ENCODE measurements at places on chromosomes 1 and 21.

- no peak for DNase-seq
Observed at GRCh38 chr1:206447422-206447765, 22.9 kb upstream of the IKBKE start.

DNA sequence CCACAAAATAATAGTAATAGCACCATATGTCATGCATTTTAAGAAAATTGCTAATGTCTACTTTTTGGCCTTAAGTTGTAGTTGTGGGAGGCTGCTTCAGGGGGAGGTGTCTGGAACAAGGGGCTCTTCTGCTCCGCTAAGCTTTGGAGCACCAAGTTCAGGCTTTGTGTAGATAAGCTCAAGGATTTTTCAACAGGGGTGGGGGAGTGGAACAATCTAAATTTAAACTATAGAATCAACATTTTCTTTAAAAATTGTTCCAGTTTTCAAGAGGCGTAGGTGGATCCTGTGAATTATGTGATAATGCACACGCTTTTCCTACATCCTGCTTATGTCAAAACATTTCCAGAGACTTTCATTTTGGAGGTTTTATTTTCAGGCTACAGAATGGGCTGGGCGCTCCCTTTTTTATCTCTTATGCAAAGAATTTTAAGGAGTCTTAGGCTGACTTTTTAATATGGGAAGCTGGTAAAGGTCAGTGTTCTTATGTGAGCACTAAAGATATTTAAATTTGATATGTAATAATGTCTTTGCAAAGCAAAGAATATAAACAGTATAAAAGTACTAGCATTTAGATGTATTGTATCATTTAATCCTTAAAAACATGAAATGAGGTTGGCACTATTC, 9.9 kb downstream of the ATP1A1 start:
- no peak for DNase-seq

DNA sequence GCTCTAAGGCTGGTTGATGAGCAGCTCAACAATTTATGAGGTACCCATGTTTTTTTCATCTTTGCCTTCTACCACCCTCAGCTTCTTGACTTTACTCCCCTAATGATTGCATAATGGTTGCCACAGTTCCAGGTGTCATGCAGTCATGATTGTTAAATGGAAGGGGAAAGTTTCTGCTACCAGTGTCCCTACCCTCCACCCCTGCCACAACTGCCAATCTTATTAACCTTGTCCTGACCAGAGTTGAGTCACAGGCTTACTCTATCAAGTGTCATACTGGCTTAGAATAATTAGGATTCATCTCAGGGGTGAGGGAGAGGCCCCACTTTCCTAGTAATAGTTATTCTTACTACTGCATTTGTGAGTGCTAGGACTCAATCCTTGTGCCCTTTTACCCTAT, 7.9 kb upstream of the FUBP1 start:
- no peak for DNase-seq

DNA sequence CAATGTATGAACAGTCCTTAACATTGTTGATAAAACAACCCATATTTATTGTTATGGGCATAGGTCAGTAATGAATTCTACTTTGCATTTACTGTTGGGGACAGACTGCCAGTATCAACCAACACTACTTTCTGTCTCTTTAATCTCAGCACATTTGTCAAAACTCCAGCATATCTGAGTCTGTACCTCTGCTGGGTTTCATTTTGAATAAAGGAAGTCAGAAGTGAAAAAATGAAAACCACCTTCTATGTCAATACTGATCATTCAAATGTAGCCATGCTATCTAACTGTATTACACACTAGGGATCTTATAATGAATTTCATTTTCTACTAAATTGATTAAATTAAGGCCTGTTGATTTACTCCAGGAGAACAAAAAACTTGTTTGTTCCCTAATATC, 24.2 kb upstream of the CXADR start:
- no peak for DNase-seq

DNA sequence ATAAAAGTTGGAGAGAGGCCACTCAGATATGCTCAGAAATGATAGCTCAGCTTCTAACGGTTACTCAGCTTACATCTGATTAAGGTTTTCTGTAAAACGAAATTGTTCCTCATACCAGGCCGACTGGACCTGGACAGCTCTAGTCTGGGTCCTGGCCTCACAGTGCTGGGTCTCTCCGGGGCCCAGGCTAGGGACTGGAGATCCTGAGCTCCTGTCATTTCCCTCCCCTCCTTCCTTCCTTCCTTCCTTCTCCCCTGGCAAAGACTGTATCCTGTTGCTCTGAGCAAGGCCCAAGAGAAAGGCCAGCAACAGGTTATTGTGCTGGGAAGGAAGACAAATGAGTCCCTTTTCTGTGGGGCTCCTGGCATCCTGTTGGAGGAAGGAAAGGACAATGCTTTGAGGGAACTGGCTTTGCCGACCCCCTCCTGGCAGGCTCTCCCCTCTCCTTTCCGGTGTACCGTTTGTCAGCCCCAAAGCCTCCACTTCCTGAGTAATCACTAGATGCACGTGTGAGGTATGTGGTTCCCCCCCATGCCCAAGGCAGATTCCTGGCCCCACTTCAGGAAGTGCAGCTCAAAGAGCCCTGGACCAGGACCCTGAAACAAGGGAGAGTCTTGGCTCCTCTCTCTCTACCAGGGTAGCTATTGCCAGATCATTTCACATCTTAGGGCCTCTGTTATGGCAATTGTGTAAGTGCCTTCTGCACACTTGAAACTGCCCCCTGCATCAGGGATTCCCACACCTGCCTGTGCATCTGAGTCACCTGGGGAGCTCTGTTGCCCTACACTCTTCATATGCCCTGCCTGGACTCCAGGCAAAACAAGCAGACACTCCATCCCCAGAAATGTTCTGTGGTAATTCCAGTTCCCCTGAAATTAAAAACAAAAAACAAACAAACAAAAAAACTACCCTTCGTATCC, 212.7 kb upstream of the FGGY start:
- DNase-seq: no peak

GRCh38 chr1:5555853-5556252, 436.4 kb downstream of the NPHP4 start:
- no peak for DNase-seq

GRCh38 chr1:230215529-230215928, 148.5 kb downstream of the GALNT2 start:
- DNase-seq: no peak

DNA sequence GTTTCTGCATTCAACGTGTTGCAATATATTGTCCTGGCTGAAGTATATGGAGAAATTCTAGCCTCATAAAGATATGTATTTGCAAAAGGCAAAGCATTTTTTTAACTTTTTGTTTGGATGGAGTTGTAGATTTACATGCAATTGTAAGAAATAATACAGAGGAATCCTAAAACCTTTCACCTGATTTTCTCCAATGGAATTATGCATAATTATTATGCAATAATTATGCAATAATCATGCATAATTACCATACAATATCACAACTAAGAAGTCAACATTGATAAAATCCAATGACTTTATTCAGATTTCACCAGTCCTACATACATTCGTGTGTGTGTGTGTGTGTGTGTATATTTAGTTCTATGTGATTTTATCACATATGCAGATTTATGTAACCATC, 7.5 kb upstream of the MAP3K21 start:
- DNase-seq: no peak

DNA sequence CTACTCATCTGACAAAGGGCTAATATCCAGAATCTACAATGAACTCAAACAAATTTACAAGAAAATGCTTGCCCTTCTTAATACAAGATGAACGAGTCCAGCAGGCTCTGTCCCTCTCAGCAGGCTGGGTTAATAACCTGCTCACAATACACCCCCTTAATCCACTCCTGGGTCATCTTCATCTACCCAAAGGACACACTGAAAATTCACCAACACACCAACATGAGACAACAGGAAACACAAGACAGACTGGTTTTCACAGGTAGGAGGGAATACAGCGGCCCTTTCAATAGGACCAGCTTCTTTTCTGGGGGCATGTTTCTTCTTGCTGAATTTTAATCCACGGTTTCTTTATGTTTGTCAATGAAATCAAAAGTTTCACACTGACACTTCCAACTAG, 44.6 kb downstream of the SUSD4 start:
- no peak for DNase-seq

DNA sequence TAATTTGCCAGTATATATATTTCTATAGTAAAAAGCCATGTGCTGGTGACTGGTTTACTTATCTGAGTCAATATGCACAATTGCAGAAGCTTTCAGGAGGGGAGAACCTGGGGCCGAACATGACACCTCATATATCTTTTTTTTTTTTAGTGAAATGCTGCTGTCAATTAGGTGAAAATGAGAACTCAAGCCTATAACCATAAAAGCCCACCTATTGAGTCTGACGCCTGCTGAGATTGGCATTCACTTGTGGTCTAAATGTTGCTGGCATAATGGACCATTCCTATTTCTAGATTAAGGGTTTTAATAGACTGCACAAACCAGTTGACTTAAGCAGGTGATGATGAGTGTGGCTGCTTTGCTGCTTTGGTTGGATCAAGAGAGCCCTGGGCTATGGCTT, 10.8 kb downstream of the NTMT2 start:
- no peak for DNase-seq

- no peak for DNase-seq
Observed at GRCh38 chr21:46098303-46099141, 610 bp downstream of the COL6A2 start.

DNA sequence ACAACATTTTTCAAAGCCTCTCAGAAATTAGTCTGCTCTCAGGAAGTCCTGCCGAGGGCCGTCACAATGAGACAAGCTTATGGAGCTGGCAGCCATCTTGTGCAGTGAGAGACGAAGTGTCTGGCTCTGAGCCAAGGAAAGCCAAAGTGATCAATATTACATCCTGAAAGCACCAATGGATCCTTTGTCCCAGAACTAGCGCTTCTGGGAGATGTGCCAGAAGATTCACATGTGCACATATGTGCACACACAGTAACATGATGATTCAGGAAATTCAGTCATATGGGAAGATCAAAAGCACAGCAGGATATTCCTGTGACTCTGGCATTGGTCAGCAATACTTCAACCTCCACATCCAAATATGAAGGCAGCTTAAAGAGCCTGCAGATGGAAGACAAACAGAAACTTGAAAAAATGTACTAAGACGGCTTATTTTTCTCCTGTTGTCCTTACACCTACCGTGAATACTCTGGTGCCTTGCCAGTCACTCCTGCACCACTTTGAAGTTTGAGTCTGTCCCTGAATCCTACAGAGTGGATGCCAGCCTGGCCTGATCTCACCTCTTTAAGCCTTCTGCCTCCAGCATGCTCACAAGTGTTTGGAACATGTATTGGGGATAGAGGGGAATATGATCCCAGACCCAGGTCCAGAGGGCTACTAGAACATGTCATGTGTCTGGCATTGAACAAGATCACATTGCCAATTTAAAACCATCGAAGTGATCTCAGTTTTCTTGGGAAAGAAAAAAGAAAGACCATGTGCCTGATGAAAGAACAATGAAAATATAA, 44.5 kb upstream of the PRRX1 start:
- DNase-seq: peak; percentile 38

GRCh38 chr1:150066838-150067183, 765 bp upstream of the VPS45 start:
- no peak for DNase-seq

DNA sequence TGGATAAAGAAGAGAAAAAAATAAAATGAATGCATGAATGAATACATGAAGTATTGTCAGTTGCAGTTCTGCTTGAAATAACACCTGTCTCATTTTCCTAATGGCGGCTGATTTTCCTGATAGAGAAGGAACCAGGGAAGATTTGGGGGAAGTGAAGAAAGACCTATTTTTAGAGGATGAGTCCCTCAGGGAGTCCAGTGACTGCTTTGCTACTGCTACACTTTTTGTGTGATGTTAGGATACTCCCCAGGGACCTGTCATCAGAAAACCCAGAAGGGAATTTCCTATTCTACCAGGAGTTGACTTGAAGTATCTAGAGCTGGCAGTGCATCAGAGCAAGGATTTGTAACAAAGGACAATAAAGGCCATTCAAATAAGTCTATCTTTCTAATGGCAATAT, 114.8 kb downstream of the MAB21L3 start:
- no peak for DNase-seq

GRCh38 chr1:114587203-114587991, 6.0 kb upstream of the BCAS2 start:
- no peak for DNase-seq

GRCh38 chr1:186301448-186301847, 73.6 kb downstream of the TPR start:
- no peak for DNase-seq

DNA sequence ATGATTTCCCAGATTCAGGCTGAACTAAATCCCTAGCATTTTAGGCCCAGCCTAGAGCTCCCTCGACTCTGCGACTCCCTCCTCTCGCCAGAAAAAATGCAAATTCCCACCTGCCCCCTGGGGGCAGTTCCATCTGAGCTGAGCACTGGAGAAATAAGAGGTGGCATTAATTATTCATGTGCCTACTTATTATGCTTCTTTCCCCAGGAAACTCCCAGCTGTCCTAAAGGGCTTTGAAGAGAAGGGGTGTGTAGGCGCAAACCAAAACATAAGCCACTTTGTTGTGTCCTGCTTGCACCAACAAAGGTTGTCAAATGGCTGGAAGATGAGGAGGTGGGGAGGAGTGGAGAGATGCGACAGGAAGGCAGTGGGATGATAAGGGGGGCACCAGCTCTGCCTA, 41.4 kb upstream of the GOLT1A start:
- no peak for DNase-seq

DNA sequence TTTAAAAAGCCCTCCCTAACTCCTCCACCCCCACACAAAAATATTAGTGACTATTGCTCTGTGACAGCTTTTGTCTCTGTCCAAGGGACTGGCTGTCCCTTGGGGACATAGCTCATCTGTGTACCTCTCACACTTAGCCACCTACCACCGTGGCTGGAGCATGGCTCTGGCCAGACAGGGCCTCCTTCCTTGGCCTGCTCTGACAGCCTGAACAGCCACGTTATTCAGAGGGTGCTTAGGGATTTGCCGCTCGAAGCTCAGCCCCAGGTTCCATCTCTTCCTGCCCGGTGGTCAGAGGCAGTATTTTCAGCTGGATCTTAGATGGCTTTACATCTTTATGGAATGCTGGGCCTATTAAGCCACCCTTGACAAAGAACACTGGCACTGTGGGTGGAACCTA, 6.1 kb upstream of the CELSR2 start:
- no peak for DNase-seq

DNA sequence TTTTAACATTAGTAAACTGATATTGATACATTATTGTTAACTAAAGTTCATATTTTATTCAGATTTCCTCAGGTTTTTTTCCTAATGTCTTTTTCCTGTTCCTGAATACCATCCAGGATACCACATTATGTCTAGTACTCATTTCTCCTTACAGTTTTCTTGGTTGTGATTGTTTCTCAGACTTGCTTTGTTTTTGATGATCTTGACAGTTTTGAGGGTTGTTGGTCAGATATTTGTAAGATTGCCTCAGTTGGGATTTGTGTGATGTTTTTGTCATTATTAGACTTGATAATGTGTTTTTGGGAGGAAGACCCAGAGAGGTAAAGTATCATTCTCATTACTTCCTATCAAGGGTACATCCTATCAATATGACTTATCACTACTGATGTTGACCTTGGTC, 19.5 kb downstream of the EPB41 start:
- no peak for DNase-seq

DNA sequence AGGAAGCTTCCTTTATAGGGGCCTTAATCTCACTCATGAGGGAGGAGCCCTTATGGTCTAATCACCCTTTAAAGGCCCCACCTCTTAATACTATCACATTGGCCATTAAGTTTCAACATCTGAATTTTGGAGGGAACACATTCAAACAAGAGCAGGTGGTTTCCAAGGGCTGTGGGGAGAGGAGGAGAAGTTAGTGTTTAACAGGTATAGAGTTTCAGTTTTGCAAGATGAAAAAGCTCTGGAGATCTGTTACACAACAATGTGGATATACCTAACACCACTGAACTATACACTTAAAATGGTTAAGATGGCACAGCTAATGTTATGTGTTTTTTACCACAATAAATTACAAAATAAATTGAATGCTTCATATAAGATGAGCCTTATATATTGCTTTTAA, 113.4 kb upstream of the DNAH14 start:
- DNase-seq: no peak
